ENCODE measurements at places on chromosomes 2 and 18.
A peak's percentile ranks its signal among the peaks of the same experiment; 100 is the strongest.

DNA sequence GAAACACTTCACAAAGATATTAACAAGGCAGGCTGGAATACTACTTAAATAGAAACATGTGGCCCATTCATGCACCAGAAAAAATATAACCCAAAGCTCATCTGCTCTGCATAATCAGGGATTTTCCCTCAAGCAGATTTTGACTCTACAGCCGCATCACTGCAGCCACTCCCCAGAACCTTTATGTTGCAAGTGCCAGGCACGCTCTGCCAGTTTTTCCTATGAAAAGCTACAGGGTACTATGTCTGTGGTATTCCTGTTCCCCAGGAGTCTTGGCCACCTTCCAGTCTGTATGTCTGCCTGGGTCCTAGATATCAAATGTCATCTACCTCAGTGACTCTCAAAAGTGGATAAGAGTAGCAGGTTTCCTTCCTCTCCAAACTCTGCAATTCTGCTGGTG, 3.8 kb downstream of the COA5 start:
- no peak for DNase-seq

GRCh38 chr2:8680822-8681760, 765 bp upstream of the ID2 start:
- peak; percentile 75 for DNase-seq

DNA sequence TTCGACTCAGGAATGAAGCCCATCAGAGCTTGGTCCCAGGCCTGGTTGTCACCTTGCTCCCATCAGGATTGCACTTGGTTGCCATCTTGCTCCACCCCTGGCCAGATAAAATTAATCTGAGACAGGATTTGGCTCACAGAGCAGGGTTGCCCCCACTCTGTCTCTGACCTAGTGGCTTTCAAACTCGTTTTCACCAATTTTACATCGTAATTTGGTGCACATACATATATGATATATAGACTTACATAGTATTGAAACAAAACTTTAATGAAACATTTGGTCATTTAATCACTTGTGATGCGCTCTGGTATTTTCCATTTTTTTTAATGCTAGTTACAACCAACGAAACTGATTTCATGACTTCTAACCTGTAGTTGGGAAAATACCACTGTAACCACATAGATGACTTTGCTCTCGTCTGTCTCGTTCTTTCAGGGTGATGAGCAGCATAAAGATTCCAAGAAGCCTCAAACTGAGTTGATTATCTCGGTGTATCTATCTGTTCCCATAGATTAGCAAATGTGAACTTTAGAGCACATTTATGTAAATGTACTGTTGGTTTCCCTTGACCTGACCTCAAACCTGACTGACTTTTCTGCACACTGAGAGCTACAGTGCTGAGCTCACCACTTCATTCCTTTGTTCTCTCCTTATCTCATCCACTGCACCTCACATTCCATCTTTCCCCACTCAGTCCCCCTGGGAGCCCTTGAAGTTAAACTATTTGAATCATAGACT, 30.5 kb upstream of the PLB1 start:
- no peak for DNase-seq

DNA sequence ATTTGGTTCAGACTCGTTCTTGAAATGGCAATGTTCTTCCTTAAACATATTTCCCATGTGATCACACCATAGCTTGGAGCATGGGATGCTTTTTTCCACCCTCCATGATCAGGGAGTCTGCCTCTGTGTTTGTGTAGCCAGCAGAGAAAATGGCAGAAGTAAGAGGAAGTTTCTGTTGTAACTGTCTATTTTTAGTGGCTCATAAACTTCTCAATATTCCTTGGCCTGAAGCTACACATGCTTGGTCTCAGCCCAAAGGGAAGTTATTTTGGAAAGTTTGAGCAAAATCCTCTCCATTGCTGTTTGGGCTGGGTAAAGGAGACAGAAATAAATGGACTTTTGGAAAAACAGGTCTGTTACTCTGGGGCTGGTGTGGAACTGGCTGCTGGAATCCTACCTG, 33.4 kb upstream of the ITGA6 start:
- no peak for DNase-seq

GRCh38 chr2:230053753-230054478, 14.8 kb downstream of the SLC16A14 start:
- DNase-seq, result no peak

DNA sequence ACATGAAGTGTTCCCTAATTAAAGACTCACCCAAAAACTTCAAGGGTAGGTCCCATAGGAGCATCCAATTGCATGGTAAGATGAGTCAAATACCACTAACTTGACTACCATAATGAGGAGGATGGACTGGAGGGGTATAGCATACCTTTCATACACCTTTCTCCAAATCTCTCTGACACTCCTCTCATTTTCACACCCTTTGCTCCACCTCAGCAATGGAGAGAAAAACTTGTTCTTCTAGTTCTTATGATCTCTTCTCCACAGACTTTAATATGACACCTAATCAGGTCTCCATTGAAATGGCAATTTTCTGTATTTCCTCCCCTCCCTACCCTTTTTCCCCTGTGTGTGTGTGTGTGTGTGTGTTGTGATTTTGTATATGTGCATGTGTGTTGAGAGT, 41.1 kb upstream of the MAP2 start:
- no peak for DNase-seq

Measured in SW 1271 (cell line).